ENCODE measurements at places on chromosomes 3 and 15. TPM values are rescaled to one million over a fixed set of nuclear protein-coding genes. Genes with fewer than 3 reads are reported as not detected.

DNA sequence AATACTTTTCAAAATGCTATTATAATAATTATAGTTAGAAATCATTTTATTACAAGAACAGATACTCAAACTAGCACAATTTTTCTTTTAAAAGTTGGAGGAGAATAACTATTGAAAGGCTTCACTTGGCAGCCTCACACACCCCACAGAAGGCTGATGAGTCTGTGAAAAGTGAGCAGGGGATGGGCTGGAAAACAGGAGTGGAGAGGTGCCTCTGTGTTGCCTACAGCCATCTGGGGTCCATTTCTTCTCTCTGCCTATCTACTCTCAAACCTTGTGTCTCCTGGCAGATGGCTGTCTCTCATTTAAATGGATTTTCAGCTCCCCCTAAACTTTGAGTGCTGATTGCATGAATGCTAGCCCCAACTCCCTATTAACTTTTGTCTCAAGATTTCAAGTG is 230.8 kb downstream of the CLSTN2 start:
- DNase-seq: no peak

GRCh38 chr3:67654844-67655177 is 399 bp upstream of the SUCLG2 start:
- DNase-seq: no peak

GRCh38 chr15:86685263-86685662 is 605.6 kb downstream of the AGBL1 start:
- DNase-seq: no peak

SLC30A4 gene
- total RNA-seq: 8.8 TPM

PARP3 gene
- total RNA-seq: 9.9 TPM

All from dermis blood vessel endothelial cell (primary cell).